ENCODE measurements at places on chromosomes 12 and 14.

- no peak for DNase-seq
Observed at GRCh38 chr14:106843386-106843785, 1317.0 kb downstream of the TMEM121 start.

DNA sequence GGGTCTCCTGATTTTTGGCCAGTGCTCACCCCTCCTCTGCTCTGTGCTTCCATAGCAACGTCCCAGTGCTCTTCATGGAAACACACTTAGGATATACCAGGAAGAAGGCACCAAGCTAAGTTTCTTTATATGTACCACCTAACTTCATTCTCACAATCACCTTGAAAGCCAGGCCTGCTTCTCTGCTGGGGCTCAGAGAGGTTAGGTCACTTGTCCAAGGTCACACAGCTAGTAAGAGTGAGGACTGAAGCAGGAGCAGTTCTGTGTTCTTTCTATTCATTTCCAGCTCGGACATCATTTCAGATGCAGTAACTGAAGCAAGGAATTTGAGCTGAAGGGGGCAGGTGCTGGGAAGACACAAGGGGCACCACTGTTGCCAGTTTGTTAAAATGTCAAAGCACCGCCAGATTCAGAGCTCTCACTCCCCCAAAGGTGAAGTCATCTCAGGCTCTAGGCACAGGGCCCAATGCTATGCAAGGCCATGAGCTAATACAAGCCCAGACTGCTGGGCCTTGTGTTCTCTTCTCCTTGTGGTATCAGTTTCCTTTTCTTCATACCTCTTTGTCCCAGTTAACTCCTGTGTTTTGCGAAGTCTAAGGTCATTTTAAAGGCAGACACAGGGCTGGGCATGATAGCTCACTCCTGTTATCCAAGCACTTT lies 19.7 kb upstream of the YY1 start:
- DNase-seq, result no peak

- DNase-seq, result no peak
Observed at GRCh38 chr12:71625476-71625875, 38.2 kb downstream of the ZFC3H1 start.

DNA sequence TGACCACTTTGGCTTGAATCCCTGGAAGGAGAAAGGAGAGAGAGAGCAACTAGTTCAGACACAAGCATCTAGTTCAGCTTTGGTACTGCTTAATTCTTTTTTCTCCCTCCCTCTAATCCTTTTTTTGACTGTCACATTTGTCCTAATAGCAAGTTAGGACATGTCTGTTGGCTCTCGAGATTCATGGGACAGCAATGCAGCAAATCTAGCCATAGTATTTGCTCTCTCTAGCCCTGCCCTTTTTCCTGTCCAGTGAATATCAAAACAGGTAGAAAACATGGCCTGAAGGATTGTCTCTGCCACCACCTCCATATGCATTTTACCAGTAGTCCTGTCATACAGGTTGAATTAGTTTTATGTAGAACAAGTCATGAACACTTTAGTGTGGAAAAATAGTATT lies 116.4 kb downstream of the PTPRB start:
- no peak for DNase-seq

DNA sequence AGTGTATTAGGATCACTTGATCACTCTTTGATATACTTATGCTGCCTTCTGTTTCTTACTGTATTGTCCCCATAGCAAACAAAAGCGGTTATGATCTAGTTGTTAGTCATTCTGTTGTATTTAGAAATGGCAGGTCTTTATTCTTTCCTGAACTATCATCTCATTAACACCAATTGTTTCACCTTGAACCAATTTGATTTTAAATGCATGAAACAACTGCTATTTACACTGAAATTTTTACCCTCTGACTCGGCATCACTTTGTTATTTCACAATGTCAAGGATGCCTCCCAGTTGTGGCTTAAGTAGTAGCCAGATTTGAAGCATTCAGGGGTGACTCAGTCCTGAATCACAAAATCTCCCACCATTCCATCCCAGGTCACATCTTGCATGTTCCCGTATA lies 303.5 kb downstream of the EGLN3 start:
- no peak for DNase-seq

DNA sequence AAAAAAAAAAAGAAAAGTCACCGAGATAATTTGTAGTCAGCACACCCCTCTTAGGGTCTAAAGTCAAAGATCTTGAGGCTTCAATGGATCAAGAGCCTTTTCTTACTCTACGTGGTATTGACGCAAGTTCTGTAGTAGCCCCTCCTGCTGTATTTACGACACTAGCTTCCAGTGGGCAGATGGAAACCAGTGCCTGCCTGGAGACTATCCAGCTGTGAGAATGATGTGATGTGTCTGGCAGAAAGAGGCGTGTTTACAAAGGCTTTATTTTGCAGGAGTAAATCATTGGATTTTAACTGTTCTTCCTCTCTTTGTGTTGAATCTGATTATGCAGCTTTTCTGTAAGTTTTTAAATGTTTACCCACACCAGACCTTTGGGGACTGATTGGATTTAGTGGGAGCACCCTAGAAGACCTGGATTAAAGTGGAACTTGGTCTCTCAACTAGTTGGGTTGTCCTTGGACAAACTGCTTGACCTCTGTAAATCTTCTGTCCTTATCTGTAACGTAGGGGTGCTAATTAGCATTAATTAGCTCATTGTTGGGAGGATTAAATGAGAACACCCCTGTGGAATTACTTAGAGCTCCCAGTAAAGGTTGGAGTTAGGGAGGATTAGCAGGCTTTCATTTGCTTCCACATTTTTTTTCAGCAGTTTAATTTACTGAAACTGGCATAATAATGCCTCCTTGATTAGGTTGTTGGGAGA lies 72.4 kb downstream of the RASSF3 start:
- no peak for DNase-seq

- no peak for DNase-seq
Observed at GRCh38 chr14:105147671-105148603, 20.6 kb downstream of the JAG2 start.

DNA sequence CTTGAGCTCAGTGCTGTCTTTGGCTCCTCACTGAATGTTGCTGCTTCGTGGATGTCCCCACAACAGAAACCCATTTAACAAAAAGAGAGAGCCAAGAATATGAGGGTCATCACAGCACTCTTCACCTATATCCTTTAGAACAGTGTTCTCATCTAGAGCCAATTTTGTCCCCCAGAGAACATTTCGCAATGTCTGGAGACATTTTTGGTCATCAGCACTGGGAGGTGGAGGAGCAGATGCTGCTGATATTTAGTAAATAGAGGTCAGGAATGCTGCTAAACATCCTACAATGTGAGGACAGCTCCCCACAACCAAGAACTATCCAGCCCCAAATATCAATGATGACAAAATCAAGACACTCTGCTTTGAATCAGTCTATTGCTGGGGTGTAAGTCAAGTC lies 92.5 kb downstream of the BBS10 start:
- no peak for DNase-seq

DNA sequence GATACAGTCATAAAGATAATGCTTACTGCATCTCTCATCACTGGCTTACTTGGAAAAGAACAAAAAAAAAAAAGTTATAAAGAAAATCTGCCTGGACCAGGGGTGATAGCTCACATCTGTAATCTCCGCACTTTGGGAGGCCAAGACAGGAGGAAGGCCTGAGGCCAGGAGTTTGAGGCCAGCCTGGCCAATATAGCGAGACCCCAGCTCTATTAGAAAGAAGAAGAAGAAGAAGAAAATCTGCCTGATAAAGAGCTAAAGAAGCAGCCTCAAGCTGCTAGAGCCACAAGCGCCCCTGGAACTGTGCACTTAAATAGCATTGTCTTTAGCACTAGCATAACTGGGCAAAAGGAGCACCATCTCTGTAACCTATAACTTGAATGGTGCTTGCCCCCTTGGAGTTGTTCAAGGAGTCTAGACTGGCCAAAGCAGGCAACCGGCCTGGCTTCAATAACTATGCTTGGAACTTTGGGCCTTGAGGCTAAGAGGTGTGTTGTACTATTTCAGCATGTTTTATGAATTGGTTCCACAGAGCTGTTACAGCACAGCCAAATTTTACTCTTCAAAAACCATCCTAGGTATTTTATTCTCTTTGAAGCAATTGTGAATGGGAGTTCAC lies 53.2 kb downstream of the SINHCAF start:
- no peak for DNase-seq

DNA sequence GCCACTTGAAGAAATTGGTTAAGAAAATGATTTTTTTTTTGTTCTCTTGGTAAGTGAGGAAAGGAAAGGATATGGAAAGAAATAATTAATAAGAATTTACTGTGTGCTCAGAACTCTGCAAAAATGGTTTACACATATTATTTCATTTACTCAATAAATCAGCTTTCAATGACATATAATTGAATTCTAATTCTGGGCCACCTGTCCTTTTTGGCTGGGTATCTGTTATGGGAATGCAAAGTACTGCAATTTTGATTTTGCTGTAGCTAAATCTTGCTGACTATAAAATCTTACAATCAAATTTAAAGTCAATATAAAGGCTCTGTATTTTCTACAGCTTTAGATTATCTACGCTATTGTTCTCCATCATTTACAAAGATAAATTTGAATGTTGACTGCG lies 147.1 kb downstream of the GRIP1 start:
- DNase-seq, result no peak

DNA sequence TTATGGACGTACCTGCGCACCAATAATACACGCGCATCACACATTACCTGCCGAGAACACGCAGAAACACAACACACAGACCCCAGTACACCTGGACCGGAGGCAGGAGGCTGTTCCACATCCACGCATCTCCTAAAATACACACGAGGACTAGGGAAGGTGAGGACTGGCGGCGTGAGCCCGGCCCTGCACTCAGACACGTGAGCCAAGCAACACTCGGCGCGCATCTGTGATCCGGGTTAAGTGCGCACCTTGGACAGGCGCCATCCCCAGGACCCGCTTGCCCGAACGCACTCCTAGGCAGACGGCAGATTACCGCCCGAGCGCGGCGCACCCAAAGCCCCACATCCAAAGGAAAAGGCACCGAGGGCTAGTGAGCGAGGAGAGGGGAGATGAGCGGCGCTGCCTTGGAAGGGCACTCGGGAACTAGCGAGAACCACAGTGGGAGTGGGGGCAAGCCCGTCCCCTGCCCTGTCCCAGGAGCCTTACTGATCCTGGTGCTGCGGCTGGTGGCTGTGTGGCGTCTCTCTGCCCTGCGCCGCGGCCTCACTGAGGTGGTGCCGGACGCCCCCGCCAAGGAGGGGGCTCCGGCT lies 417 bp downstream of the GLS2 start:
- DNase-seq, result no peak

- DNase-seq, result no peak
Observed at GRCh38 chr14:86798330-86798729, 1194.7 kb downstream of the GALC start.

Data from stimulated activated CD4-positive, alpha-beta T cell treated with anti-CD3 and anti-CD28 coated beads, Interleukin-15, amount 100 ng/mL, for 1 hour (primary cell).